ENCODE measurements at places on chromosomes 11 and 22.
A peak's percentile ranks its signal among the peaks of the same experiment; 100 is the strongest.

- no peak for DNase-seq
Observed at GRCh38 chr22:36326178-36327161, 61.3 kb downstream of the MYH9 start.

- no peak for DNase-seq
Observed at GRCh38 chr11:73310661-73311393, 2.8 kb downstream of the ARHGEF17 start.

DNA sequence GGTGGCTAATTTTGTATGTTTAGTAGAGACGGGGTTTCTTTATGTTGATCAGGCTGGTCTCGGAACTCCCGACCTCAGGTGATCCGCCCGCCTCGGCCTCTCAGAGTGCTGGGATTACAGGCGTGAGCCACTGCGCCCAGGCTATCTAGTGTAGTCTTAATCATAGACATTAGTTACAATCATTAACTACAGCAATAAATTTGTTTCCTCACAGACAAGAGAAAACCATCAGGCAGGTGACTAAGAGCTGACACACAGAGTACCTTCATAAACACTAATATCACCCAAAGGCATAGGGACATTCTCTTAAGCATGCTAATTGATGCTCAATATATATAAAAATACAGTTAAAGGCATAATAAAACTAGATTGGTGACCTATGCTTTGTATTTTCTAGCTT lies 19.4 kb downstream of the SDHD start:
- no peak for DNase-seq

GRCh38 chr22:28429711-28430110 lies 249.9 kb downstream of the TTC28 start:
- no peak for DNase-seq

- DNase-seq = no peak
Observed at GRCh38 chr22:24188705-24189248, 7.5 kb downstream of the SUSD2 start.

DNA sequence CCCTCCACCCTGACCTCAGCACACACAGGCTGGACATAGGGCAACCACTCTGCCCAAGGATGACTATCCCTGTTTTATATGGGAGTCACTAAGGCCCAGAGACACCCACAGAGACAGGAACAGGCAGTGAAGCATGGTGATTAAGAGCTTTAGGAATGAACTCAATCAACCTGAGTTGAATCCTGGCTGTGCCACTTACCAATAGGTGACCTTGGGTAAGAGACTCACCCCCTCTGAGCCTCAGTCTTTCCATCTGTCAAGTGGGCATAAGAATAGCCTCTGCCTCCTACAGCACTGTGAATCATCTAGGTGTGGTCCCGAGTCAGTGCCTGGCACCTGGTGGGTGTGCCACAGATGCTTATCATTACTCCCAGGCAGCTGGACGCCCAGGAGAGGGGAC lies 6.8 kb downstream of the CRYBB1 start:
- DNase-seq = no peak

GRCh38 chr22:42168476-42168875 lies 37.9 kb upstream of the CYP2D6 start:
- no peak for DNase-seq

DNA sequence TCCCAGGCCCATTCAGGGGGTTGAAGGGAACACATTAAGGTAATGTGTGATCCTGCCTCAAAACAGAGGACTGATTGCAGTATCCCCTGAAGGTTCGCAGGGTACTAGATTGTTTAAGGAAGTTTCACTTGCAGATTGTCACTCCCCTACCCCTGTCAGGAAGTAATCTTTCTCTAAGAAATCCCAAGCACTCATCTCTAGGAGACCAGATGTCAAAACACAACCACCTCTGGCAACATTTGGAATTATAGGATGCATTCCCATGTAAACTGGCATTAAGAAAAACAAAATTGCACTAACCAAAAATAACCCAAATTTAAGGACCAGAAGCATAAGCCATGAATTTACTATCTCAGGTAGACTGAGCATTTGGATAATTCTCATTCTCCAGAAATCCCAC lies 1.6 kb downstream of the MRPL17 start:
- DNase-seq = no peak

DNA sequence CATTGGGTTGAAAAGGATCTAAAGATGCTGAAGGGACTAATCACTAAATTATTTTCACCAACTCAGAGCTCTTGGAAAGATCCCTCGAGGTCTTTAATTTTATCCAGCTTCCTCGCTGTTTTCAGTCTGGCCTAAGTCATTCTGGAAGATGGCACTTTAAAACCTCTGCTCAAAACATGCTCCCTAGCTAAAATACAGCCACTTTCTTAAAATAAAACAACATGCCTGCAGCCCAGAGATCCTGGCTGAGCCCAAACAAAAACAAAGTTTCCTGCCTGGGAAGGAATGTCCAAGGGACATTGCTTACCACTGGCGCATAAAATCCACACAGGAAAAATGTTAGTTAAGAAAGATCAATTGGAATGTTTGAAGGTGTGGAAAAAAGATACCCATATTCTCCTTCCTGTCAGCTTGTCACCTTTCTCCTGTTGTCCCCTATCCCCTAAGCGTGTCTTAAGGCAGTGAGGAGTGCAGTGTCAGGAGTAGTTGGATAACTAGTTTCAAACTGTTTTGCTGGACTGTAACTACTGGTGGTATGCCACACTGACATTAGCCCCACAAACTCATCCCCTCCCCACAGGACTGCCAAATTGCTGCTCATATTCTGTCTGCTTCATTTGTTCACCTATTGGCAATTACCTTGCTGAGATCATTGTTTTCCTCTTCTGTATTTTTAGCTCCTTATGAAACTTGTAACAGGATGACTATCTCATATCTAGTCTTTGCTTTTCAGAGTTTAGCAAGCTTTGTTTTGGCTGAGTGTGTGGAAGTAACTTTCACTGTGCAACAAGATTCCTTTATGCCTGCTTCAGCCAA lies 108.3 kb upstream of the SESN3 start:
- DNase-seq = no peak

DNA sequence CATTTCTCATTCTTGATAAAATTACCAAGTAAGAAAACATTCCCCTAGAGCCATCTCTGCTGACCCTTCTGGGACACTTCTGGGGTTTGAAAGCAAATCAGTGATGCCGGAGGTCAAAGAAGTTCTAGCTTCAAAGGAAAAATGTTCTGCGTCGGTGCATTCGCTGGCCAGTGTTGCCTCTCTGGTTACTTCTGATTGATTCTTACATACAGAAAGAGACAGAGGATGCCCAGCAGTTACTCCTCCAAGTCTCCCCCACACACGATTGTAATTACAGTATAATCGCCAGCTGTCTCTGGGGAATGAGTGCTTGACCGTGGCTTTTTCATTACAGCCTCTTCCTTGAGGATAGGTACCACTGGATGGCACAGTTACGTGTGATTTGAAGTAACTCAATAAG lies 150.9 kb downstream of the SNX19 start:
- DNase-seq = no peak

DNA sequence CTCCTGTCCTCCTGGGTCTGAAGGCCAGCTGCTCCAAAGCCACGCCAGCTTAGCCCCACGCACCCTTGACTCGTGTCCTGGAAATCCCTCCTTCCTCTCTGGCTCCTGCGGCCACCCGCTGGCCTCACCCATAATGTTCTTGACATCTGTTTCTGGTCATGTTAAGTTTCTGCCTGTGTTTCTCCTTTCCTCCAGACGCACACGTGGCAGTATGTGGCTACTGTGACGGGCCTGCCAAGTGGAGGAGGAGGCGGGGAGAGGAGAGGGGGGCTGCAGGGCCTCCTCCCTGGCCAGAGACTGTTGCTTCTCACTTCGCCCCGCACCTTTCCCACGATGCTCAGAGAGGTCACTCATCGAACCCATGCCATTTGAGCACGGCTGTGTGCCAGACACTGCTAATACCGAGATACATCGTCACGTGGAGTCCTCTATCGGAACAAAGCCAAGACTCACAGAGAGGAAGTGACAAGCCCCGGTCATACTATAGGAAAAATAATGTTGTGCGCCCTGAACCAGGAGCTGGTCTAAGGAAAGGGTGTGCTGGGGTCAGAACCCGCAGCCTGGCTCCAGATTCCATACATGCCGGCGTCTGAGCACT lies 11.5 kb downstream of the C1QTNF6 start:
- no peak for DNase-seq

- DNase-seq = no peak
Observed at GRCh38 chr11:32821517-32821916, 8.2 kb upstream of the PRRG4 start.

GRCh38 chr11:2220173-2220771 lies 48.7 kb upstream of the TH start:
- no peak for DNase-seq

GRCh38 chr11:30960387-30960992 lies 374.3 kb upstream of the MPPED2 start:
- peak; percentile 79 for DNase-seq

DNA sequence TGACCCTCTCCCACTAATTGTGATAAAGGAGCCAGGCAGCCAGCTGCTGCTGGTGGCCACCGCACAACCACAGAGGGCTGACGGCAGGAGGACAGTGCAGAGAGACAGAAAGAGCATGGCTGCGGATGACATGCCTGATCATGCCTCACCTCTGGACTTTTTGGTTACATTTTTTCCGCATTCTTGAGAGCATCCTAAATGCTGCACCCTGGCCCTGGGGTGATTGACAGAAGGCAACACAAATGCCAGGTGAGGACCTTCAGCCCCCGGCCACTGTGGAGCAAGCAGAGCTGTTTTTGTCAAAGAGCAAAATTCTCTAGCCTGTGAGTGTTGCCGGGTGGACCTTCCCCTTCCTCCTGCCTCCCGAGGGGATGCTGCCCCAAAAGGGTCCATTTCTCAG lies 78.5 kb downstream of the RPS6KA4 start:
- no peak for DNase-seq

- no peak for DNase-seq
Observed at GRCh38 chr11:13220148-13220547, 57.4 kb upstream of the BMAL1 start.

DNA sequence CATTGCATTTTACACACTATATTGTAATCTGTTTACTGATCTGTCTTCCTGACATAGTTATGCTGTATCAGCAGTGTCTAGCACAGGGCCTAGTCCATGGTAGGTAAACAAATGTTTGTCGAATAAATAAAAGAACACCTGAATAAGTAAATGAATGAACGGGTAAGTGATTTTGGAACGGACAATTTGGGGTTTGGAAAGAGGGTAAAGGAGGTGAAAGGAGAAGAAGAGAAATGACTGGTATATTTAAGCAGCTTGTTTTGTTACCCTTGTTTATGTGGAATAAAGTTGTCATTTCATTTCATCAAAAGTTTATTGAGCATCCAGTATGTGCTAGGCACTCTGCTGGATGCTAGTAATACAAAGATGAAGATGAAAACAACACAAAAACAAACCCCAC lies at the start of gene HEPN1:
Gene HEPN1 (plus strand): TSS at position 301 of the 400 bp plus-strand sequence.
- no peak for DNase-seq

DNA sequence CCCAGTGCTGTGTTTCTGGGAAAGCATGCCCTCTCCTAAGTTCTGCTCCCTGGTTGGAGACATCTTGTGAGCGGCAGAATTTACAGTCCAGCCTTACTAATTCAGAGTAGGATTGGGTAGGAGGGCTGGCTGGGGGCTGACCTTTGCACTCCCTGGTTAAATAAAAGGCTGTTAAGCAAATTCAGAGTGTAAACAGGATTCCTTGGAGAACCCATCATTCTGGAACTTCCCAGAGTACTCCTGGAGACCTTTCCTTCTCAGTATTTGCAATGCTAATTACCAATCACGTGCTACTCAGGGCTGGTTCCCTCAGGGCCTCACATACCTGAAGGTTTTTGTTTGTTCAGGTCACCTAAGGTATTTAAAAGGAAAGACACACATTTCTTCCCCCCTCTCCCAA lies 340.2 kb downstream of the TBC1D22A start:
- DNase-seq = no peak

DNA sequence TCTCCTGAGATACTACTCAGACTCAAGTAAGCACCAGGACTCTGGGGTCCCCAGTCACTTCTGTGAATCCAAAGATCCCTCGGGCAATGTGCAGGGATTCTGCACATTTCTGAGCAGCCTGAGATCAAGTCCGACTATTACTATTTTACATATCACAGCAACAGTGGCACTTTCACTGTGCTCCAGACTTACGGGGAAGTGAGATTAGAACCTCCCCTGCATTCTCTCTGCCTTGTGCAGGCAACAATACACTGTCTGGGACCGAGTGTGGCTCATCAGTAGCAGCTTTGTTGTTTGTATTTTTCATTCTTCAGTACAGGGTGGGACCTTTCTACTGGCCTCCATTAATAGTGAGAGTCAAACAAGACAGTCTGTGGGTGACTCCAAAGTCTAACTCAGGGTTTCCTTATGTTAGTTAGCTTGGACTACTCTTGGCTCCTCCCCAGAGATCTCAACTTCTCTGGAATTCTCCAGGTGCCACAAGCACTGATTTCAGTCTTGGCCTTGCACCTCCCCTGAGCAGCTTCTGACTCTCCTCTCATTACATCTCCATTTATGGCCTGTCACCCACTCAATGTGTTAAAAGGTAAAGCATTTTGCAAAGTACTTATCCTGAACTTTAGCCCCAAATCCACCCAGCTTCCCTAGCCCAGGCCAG lies 76.2 kb upstream of the TOP3B start:
- no peak for DNase-seq

DNA sequence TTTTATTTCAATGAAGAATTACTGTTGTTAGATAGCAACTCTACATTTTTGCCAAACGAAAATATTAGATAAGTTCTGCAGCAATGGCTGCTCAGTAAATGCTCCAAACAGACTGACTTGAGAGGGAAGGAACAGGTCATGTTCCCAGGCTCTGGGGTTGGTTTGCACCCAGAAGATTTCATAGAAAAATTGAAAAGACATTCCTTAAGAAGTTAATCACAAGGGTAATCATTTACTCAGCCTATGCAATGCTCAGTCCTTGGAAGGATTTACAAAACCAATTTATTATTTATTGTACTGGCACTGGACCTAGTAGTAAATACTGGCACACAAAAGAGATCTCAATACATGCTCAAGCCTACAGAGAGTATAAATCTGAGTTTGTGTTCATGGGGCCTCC lies 179.1 kb upstream of the MTNR1B start:
- no peak for DNase-seq

- no peak for DNase-seq
Observed at GRCh38 chr11:3228445-3228829, 3.8 kb downstream of the MRGPRE start.

- no peak for DNase-seq
Observed at GRCh38 chr11:61645179-61645868, 34.9 kb upstream of the DAGLA start.

- DNase-seq = no peak
Observed at GRCh38 chr22:34709641-34710040, 356.3 kb upstream of the ISX start.

DNA sequence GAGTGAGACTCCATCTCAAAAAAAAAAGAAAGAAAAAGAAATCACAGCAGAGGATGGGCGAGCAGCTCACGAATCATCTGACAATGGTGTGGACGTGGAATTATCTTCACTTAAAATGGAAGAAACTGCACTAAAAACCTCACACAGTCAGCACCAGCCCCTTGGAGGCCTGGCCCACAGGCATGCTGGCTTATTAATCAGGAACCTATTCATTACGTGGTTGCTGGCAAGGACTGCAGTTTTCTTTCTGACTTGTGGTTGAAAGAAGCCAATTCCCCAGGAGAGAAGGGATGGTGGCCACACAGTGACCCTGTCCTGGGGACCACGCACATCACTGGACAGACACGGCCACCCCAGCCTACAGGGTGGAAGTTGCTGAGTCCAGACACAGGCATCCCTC lies 401.1 kb downstream of the CTTN start:
- DNase-seq = no peak

Data from NCI-H1105 treated with DMSO at 0.1 percent for 48 hours (cell line).